SHP77 (cell line): ENCODE measurements at places on chromosomes 1 and 21.

GRCh38 chr1:94611681-94612475 lies 70.3 kb upstream of the F3 start:
- no peak for DNase-seq

DNA sequence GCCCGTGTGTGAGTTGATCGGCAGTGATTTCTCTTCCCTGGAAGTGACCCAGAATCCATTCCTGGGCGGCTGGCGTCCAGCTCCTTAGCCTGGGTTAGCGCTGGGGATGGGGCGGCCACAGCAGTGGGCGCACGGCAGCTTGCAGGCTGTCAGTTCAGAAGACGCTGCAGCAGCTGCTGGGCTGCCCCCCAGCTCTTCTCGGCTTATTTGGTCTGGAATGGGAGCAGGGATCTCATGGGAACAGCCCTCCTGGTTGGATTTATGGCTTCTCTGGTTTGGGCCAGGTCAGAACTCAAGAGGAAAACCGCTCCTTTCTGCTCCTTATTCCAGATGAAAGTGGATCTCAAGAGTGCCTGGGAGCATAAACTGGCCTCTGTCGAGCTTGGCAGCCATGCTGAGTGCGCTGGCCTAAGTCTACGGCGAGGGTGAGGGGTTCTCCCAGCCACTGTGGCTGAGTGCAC lies 148.2 kb downstream of the PRDM16 start:
- DNase-seq = no peak

- DNase-seq = peak; percentile 6
These were observed 160.6 kb upstream of the USP24 start for GRCh38 chr1:55375617-55376258.

DNA sequence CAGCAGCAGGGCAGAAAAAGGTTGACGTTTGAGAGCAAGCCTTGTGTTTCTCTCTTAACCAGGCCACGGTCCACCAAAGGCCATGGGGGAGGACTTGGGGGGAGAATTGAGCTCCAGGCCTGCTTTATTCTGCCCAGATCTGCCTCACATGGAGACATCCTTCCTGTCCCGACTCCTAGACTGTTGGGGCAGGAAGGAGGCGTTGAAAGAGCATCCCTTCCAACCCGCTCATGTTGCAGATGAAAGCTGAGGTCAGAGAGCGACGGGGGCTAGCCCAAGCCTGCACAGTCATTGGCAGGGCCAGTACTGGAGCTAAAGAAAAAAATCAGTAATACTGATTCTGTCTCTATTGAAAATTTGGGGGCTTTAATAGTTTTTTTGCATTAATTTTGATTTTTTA lies 46.6 kb downstream of the MYOM3 start:
- DNase-seq = no peak
